AG10803 (cell line): ENCODE measurements at places on chromosomes 4 and X.

DNA sequence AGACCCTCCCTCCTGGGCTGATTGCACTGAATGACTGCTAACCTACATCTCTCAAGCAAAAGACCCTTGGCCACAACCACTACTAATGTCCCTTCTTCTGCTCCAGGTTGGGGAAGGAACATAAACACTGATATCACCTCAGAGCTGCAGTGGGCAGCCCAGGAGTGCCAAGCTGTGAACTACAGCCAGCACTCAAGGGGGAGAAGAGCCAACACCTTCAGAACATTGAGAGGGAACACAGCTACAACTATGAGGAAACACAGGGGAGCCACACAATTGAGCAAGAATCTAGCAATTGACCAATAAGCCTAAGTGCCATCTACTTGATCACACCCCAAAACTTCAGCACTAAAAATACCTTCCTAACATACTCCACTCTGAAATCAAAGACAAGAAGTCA is 222.8 kb downstream of the SPATA18 start:
- DNase-seq: no peak

- no peak for DNase-seq
These were observed 208.3 kb upstream of the AMOT start for GRCh38 chrX:113048896-113049295.

DNA sequence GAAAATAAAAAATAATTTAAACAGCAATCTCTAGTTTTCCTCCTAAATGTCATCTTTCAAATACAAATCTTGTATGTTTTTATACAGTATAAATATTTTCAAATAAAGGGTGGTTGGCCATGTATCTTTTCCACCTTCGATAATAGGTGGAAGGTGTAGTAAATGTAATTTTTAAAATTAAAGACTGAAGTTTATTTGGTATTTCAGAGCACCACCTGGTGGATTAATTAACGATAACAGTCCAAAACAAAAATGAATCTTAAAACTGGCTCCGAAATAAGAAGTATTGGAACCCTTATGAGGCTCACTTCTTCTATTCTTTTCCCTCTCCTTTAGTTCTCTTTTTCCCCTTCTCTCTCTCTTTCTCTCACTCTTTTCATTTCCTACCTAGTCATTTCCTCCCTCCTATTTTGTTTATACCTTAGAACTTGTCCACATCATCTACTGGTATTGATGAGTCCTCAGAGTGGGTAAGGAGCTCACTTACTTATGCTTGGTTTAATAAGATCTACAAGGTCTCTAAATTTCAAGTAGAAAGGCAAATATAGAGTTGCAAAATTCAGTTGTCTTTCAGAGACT is 82.9 kb upstream of the EXOC1L start:
- no peak for DNase-seq

DNA sequence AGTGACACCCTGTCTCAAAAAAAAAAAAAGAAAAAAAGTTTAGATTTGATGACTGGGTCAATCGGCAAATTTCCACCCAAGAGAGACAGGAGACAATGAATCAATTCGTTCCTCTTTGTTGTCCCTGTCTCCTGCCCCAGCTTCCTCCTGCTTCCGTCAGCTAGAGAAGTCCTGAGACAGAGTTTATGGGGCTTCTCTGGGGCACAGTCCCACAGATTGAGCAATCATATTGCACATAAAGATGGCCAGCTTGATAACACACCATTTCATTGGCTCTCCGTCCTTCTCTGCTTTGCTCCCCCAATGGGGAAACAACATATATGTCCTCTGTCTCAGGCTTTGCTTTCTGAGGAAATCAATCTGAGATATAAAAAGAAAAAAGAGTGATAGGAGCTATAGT is 78.4 kb upstream of the FUNDC1 start:
- no peak for DNase-seq

DNA sequence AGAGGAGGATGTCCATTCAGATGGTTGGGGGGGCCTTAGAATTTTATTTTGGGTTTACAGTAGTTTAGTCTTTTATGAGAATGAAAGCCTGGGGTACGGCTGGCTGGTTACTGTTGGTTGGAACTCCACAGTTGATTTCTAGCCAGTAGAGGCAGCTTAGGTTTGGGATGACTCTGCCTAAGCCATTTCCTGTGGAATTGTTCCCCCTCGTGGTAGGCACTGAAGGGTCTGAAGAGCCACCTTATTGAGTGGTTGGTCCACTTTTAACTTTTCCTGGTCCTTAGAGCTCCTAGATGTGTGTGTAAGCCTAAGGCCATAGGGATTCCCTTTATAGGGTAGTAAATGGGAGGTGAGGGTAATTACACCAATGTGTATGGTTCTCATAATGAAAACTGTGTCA is 19.7 kb downstream of the SPIN3 start:
- peak; percentile 5 for DNase-seq

- DNase-seq: no peak
These were observed 78.0 kb downstream of the ZFYVE28 start for GRCh38 chr4:2340272-2341061.

GRCh38 chr4:78186597-78187543 is 129.7 kb downstream of the FRAS1 start:
- DNase-seq: no peak

DNA sequence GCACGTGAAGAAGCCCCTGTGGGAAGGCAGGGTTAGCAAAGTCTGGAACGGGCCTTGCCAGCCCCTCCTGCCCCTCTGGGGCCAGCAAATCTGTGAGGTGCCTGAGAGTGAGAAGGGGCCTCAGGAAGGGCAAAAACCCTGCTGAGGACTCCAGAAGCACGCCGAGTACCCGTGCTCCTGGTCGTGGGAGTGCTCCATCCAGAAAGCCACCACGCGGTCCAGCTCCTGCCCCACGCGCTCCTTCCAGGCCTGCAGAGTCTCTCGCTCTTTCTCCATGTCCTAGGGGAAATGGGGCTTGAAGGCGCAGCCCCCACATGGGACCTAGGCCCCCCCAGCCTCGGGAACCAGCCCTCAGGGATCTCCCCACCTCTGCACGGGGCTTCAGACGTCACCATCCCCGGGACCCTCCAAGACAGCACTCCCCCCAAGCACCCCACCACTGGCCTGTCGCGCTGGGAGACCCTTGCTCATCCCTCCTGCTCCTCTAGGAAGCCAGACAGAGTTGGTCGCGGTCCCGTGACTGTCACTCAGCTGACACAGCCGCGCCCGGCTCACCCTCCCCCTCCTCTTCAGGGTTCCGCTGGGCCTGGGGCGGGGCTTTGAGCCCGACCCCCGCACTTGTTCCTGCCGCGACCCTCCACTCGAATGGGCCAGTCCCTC is at the start of gene RENBP:
RENBP (minus strand) TSS at position 504 of the 660 bp plus-strand sequence; CDS start at position 471, 33 bp downstream.
- DNase-seq: no peak
